ENCODE measurements at places on chromosomes 2 and 18. TPM values are rescaled to one million over a fixed set of nuclear protein-coding genes. Genes with fewer than 3 reads are reported as not detected.
A peak's percentile ranks its signal among the peaks of the same experiment; 100 is the strongest.

The ST6GAL2 gene
- polyA plus RNA-seq, result 5.2 TPM

The SFT2D3 gene
- not detected for polyA plus RNA-seq

The SPP2 gene
- polyA plus RNA-seq, result 0.06 TPM

The NEU2 gene
- not detected for polyA plus RNA-seq

The OTOS gene
- not detected for polyA plus RNA-seq

The TUBA4A gene
- 25.6 TPM for polyA plus RNA-seq

The SETBP1 gene
- 6.7 TPM for polyA plus RNA-seq

The TMEM178A gene
- 7.3 TPM for polyA plus RNA-seq

- no peaks in the 10 kb centered on the region for H3K36me3 ChIP-seq
- H3K27ac ChIP-seq, result no peak overlapping the region
- DNase-seq, result peak; percentile 6
- no peaks in the 10 kb centered on the region for H3K27me3 ChIP-seq
- H3K4me3 ChIP-seq, result no peak overlapping the region
- H3K4me1 ChIP-seq, result no peaks in the 10 kb centered on the region
These were observed 355.6 kb downstream of the PARD3B start for GRCh38 chr2:204900910-204901309.

DNA sequence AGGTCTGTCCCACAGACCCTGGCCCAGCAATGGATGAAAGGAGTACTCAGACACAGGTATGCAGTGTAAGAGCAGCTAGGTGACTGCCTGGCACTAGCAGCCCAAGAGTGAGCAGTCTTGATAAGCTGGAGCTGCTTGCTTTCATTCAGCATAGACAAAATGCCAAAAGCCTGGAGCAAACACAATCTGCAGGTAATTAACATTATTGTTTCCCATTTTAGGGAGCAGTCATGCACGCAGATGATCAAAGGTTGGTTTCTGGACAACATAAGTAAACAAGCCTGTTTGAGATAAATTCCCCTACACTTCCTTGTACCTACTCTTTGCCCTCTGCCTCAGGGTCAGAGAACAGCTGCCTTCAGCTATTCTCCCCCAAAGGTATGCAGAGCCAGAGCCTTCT lies 73.7 kb upstream of the MSTN start:
- no peaks in the 10 kb centered on the region for H3K4me1 ChIP-seq
- H3K27me3 ChIP-seq, result no peaks in the 10 kb centered on the region
- no peaks in the 10 kb centered on the region for H3K36me3 ChIP-seq
- no peak overlapping the region for H3K4me3 ChIP-seq

GRCh38 chr2:14420851-14421250 lies 211.7 kb upstream of the LRATD1 start:
- H3K4me1 ChIP-seq, result peaks cover 23% of the 10 kb centered on the region
- no peak for DNase-seq
- H3K36me3 ChIP-seq, result no peaks in the 10 kb centered on the region
- no peak overlapping the region for H3K4me3 ChIP-seq

GRCh38 chr2:180012523-180012922 lies 5.4 kb upstream of the CWC22 start:
- H3K4me3 ChIP-seq, result no peak overlapping the region
- DNase-seq, result peak; percentile 3
- peaks cover 2% of the 10 kb centered on the region for H3K27me3 ChIP-seq
- H3K36me3 ChIP-seq, result no peaks in the 10 kb centered on the region

GRCh38 chr18:23920054-23920453 lies 94.5 kb upstream of the TTC39C start:
- no peak overlapping the region for H3K4me3 ChIP-seq
- no peaks in the 10 kb centered on the region for H3K27me3 ChIP-seq
- no peak overlapping the region for H3K27ac ChIP-seq
- DNase-seq, result no peak
- H3K4me1 ChIP-seq, result no peaks in the 10 kb centered on the region

- H3K27me3 ChIP-seq, result no peaks in the 10 kb centered on the region
- H3K36me3 ChIP-seq, result no peaks in the 10 kb centered on the region
- H3K4me3 ChIP-seq, result peak overlapping the region; percentile 73
- no peak overlapping the region for H3K27ac ChIP-seq
These were observed 7.8 kb upstream of the NARS1 start for GRCh38 chr18:57629422-57629821.

- H3K27ac ChIP-seq, result peak overlapping the region; percentile 67
- no peak for DNase-seq
- peaks cover 69% of the 10 kb centered on the region for H3K27me3 ChIP-seq
- H3K4me1 ChIP-seq, result peaks cover 4% of the 10 kb centered on the region
- no peaks in the 10 kb centered on the region for H3K36me3 ChIP-seq
These were observed 130.9 kb downstream of the GLI2 start for GRCh38 chr2:120866483-120867140.

- H3K4me3 ChIP-seq, result no peak overlapping the region
- peaks cover 5% of the 10 kb centered on the region for H3K4me1 ChIP-seq
- H3K27me3 ChIP-seq, result no peaks in the 10 kb centered on the region
- H3K27ac ChIP-seq, result no peak overlapping the region
- no peaks in the 10 kb centered on the region for H3K36me3 ChIP-seq
These were observed 173.3 kb downstream of the ANKRD44 start for GRCh38 chr2:197137231-197137630.

DNA sequence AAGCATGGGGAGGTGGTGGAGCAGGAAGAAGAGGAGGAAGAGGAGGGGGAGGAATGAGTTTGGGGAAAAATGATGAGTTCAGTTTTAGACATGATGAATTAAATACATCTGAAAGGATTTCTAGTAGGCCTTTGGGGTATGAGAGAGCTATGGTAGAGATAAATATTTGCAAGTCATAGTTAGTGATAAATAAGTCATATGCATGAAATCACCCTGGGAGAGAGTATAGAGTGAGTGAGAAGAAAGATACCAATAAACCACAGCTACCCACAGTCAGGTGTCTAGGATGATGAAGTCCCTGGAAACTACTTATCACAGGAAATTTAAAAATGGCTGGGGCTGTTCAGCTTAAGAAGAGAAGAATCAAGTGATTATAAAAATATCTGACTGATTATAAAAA lies 240.5 kb downstream of the RDH14 start:
- H3K27me3 ChIP-seq, result no peaks in the 10 kb centered on the region
- no peak for DNase-seq
- H3K27ac ChIP-seq, result no peak overlapping the region

DNA sequence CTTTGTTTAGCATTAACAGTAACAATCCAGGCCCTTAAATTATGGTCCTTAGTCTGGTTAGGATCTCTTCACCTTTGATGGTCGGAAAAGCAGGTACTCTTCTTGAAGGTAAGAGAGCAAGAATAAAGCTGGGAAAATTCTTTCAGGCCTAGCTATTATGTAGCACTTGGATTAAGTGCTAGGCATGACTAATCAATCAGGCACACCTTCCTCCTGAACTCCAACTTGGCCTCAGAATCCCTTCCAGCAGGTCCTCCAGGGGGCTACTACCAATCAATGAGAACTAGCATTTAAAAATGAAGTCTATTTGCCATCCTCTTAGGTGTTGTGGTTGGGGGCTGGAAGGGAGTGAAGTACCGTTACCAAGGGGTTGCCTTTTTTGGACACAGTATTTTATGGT lies 3.7 kb downstream of the SMYD1 start:
- H3K27me3 ChIP-seq, result no peaks in the 10 kb centered on the region
- no peaks in the 10 kb centered on the region for H3K36me3 ChIP-seq
- no peak overlapping the region for H3K4me3 ChIP-seq
- no peak overlapping the region for H3K27ac ChIP-seq
- no peak for DNase-seq

GRCh38 chr2:141020346-141020745 lies 1110.5 kb downstream of the LRP1B start:
- H3K4me1 ChIP-seq, result no peaks in the 10 kb centered on the region
- no peak overlapping the region for H3K4me3 ChIP-seq
- H3K27me3 ChIP-seq, result no peaks in the 10 kb centered on the region
- H3K36me3 ChIP-seq, result no peaks in the 10 kb centered on the region
- H3K27ac ChIP-seq, result no peak overlapping the region
- no peak for DNase-seq

- H3K36me3 ChIP-seq, result no peaks in the 10 kb centered on the region
- no peak for DNase-seq
- H3K4me3 ChIP-seq, result no peak overlapping the region
- H3K4me1 ChIP-seq, result no peaks in the 10 kb centered on the region
- H3K27ac ChIP-seq, result no peak overlapping the region
- no peaks in the 10 kb centered on the region for H3K27me3 ChIP-seq
These were observed 168.2 kb downstream of the STK39 start for GRCh38 chr2:168079236-168079635.

DNA sequence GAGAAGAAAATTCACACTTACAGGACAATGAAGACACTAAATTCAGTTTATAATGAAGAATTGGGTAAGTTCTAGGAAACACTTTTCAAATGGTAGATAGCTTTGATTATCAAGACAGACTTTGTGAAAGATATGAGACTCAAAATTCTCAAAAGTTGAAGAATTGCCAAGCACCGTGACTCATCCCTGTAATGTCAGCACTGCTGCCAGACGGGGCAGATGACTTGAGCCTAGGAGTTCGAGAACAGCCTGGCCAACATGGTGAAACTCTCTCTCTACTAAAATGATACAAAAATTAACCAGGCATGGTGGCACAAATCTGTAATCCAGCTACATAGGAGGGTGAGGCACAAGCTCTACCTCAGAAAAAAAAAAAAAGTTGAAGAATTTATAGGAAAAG lies 1820.1 kb upstream of the LRRTM1 start:
- no peak overlapping the region for H3K27ac ChIP-seq
- H3K4me1 ChIP-seq, result peaks cover 26% of the 10 kb centered on the region
- no peak overlapping the region for H3K4me3 ChIP-seq
- H3K36me3 ChIP-seq, result no peaks in the 10 kb centered on the region
- no peak for DNase-seq

GRCh38 chr2:150522269-150522668 lies 34.8 kb upstream of the RND3 start:
- H3K4me1 ChIP-seq, result peaks cover 8% of the 10 kb centered on the region
- H3K27me3 ChIP-seq, result no peaks in the 10 kb centered on the region
- DNase-seq, result no peak
- H3K4me3 ChIP-seq, result no peak overlapping the region

DNA sequence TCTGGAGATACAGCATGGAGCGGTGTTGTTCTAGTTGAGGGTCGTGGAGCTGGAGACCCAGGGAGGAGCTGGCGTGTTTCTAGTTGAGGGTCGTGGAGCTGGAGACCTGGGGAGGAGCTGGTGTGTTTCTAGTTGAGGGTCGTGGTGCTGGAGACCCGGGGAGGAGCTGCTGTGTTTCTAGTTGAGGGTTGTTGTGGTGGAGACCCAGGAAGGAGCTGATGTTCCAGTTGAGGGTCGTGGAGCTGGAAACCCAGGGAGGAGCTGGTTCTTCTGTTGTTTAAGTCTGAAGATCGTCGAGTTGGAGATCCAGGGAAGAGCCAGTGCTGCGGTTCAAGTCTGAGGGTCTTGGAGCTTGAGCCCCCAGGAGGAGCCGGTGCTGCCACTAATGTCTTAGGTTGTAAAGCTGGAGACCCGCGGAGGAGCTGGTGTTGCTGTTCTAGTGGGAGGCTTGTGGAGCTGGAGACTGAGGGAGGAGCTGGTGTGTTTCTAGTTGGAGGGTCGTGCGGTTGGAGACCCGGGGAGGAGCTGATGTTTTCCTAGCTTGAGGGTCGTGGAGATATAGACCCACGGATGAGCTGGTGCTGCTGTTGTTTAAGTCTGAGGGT lies 155.3 kb downstream of the RTP5 start:
- no peak for DNase-seq

DNA sequence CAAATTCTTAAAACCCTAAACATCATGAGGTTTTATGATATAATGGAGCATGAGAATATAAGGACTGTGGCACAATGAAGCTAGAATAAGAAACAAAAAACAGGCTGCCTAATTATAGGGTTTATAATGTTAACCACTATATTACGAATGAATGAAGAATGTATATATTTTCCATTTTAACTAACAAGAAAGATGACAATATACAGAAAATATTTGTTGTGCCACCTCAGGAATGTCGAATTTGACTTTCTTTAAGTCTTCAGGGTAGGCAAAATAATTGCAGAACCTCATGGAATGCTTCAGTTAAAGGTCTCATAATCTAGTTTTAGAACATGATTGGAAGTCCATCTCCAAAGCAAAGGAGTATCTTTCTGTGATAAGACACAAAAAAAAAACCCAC lies 282.9 kb upstream of the SLC8A1 start:
- H3K36me3 ChIP-seq, result no peaks in the 10 kb centered on the region
- H3K4me3 ChIP-seq, result no peak overlapping the region
- no peak for DNase-seq
- H3K27ac ChIP-seq, result no peak overlapping the region

DNA sequence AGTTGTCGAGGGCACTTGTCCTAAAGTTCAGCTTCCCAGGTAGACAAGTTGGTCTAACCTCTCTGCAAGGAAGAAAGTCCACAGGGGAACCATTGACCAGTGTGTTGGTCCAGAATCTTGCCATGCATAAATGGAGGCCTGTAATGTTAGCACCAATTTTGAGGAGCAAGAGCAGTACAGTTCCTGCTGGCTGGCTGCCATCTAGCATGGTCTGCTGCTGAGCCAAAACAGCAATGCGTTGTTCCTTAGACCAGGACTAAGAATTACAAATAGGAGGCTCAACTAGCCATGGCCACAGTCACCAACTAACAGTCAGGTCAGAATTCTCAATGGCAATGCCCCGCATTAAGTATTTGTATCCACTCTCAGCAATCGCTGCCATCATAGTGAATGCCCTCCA lies 72.8 kb upstream of the WIPF1 start:
- peaks cover 32% of the 10 kb centered on the region for H3K4me1 ChIP-seq
- no peak for DNase-seq
- no peak overlapping the region for H3K4me3 ChIP-seq
- H3K36me3 ChIP-seq, result peaks cover 5% of the 10 kb centered on the region
- peak overlapping the region; percentile 23 for H3K27ac ChIP-seq
- no peaks in the 10 kb centered on the region for H3K27me3 ChIP-seq

DNA sequence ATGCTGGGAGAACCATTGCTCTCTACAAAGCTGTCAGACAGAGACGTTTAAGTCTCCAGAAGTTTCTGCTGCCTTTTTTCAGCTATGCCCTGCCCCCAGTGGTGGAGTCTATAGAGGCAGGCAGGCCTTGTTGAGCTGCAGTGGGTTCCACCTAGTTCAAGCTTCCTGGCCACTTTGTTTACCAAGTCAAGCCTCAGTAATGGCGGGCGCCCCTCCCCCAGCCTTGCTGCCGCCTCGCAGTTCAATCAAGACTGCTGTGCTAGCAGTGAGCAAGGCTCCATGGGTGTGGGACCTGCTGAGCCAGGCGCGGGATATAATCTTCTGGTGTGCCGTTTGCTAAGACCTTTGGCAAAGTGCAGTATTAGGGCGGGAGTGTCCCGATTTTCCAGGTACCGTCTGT lies 52.7 kb upstream of the SCYGR2 start:
- no peak overlapping the region for H3K27ac ChIP-seq
- DNase-seq, result no peak
- H3K4me3 ChIP-seq, result no peak overlapping the region
- peaks cover 35% of the 10 kb centered on the region for H3K36me3 ChIP-seq
- no peaks in the 10 kb centered on the region for H3K4me1 ChIP-seq

GRCh38 chr2:23557455-23557854 lies 172.5 kb downstream of the KLHL29 start:
- H3K4me3 ChIP-seq, result no peak overlapping the region
- H3K27ac ChIP-seq, result no peak overlapping the region
- DNase-seq, result no peak
- no peaks in the 10 kb centered on the region for H3K27me3 ChIP-seq
- peaks cover 2% of the 10 kb centered on the region for H3K36me3 ChIP-seq

DNA sequence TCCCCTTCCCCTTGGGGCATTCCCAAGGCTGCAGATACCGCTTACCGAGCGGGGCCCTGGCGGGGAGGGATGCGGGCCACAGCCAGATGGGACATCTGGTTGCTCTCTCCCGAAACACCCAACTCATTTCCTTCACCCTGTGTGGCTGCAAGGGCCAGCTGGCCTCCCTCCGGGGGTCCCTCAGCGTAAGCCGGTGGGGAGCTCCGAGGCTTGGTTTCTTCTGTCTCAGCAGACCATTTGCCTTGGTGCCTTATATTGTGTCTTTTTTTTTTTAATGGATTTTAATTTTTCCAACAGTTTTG lies 107.6 kb upstream of the ODC1 start:
- H3K4me3 ChIP-seq, result no peak overlapping the region
- H3K4me1 ChIP-seq, result no peaks in the 10 kb centered on the region
- no peak for DNase-seq
- H3K36me3 ChIP-seq, result no peaks in the 10 kb centered on the region
- H3K27ac ChIP-seq, result no peak overlapping the region
